ENCODE measurements at places on chromosomes 13 and 19.
A peak's percentile ranks its signal among the peaks of the same experiment; 100 is the strongest.

DNA sequence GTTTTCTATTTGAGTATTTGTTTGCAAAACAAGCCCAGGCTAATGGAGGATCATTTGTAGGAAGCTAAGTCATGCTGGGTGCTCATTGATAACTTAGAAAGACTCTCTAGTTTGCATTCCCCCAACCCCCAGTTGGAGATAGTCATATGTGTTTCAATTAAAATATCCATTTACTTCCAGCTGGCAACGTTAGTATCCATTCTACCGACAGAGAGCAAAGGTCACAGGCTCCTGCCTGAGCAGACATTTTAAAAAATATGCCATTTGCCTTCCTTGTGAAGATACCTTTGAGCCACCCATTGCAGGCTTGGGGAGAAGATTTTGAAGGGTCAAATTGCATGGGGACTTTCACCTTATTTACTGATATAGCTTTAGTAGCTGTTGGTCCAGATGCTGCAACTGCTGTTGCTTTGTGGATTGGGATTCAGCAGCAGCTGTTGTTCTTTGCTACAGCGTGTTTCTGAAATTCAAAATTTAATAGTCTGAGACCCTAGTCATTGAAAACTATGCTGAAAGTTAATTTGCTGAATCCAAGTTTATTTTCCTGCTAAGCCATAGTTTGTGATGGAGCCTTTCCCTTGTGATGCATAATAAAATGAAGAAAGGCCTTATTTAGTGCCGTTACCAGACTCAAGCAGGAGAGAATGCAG lies 335.1 kb downstream of the GPC6 start:
- DNase-seq, result no peak

GRCh38 chr19:15249972-15250639 lies 17.9 kb upstream of the EPHX3 start:
- DNase-seq, result no peak

- no peak for DNase-seq
These were observed 10.1 kb upstream of the TIMM44 start for GRCh38 chr19:7953576-7953975.

DNA sequence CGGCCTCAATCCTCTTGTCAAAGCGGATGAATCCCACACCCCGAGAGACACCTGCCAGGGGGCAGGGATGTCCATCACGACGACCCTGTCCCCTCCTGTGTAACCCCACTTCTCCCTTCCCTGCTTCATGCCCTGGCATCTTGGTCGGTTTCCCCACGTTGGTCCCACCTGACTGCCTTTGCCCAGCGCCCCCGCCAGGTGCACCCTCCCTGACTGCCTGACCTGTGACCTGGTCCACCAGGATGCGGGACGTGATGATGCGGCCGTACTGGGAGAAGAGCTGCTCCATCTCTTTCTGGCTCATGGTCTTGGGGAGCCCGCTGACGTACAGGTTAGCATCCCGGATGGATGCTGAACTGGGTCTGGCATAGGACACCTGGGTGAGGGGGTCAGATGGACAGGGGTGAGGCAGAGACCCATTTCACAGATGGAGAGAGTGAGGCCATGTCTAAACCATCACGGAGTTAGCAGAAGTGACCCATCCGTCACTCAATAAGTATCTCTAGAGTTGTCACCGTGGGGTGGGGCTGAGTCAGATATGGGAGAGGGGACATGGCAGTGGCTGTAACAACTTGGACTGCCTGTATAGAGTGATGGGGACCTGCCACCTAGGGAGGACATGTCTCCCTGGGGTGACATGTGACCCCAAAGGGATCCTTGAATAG lies 22.5 kb downstream of the ELAVL3 start:
- no peak for DNase-seq

- no peak for DNase-seq
These were observed 303.6 kb upstream of the ZNF507 start for GRCh38 chr19:32041681-32042292.

GRCh38 chr19:5011476-5012238 lies 42.7 kb downstream of the KDM4B start:
- no peak for DNase-seq

DNA sequence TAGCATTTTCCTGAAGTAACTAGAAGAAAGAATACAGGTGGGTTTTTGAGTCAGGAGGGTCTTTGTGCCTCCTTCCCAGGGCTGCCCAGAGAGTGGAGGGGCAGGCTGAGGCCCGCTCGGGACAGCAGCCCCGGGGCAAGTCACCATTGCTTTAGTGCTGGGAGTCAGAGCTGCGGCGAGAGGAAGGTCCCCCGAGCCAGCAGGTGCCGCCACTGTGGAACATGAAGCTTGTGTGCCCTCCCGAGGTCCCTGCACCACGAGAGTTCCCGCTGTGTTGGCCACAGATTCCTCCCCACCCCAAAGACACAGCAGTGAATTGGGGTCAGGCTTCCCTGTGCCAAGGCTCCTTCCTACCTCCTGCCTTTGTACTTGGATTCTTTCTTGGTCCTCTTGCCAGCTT lies 50.9 kb upstream of the TEX29 start:
- no peak for DNase-seq

GRCh38 chr13:44921931-44922758 lies 67.1 kb downstream of the NUFIP1 start:
- no peak for DNase-seq

GRCh38 chr13:75088915-75089314 lies 393.1 kb downstream of the TBC1D4 start:
- DNase-seq, result no peak

DNA sequence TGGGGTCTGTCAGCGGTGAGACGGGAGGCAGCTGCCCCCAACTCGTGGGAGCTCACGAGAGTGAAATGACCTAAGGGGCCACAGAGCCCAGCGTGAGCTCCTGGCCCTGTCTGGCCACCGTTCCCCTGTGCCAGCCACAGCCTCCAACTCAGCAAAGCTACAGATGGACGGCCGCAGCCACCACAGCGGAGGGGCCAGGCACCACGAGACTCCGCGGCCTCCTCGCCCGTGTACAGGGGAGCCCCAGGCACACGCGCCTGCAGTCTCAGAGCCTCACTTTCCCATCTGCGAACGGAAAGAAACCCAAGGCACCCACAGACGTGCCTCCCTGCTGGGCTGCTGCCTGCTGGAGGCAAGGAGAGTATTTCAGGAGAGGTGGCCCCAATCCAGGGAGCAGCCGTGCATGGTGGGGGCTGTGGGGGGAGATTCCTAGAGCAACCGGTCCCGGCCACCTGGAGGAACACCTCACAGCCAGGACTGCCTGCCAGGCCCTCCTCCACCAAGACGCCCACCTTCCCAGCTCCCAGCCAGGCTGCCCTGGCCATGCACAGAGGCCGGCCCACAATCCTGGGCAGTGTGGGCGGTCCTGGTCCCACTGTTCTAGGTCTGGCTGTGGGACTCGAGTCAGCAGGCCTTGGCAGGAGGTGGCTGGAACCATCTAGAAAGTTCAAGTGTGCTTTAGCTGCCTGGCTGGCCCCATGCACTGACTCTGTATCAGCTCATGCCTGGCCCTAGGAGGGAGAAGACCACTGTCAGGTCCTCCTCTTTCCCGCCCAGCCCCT lies 1.9 kb downstream of the MKNK2 start:
- no peak for DNase-seq

- DNase-seq, result no peak
These were observed 757.3 kb downstream of the EFNB2 start for GRCh38 chr13:105778196-105778595.

- no peak for DNase-seq
These were observed 36.2 kb upstream of the GTF3A start for GRCh38 chr13:27388241-27388640.

GRCh38 chr13:76600081-76600480 lies 286.1 kb downstream of the KCTD12 start:
- DNase-seq, result no peak

DNA sequence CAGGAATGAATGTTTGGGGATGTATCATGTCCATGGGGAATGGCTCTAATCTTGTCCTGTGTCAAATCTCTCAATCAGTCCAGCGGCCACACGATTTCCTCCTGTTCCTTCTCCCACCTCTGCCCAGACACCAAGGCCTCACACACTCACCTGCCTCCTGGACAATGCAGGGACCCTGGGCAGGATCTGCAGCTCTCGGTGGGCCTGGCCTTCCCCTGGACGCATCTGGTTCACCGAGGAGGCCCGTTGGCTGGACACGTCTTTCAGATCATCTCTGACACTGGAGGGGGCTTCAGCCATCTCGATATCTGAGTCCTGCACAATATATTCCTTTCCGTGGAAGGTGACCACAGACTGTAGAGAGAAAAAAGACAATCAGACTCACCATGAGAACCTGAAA lies 21.4 kb downstream of the ZSCAN5C start:
- DNase-seq, result no peak

DNA sequence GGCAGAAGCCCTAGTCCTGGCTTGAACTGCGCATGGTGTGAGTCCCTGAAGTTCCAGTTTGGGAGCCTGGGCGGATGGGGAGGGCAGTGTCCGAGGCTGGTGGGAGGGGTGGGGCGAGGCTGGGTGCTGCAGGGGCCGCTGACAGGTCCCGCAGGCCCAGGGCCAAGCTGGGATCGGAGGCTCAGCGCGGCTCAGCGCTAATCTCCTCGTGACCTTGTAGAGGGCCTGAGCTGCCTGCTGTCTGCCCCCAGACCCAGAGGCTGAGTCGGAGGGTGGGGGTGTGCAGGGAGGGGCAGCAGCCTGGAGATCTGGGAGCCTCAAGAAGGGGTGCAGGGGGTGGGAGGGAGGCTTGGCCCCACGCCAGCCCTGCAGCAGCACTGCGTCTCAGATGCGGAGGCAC lies 3.0 kb downstream of the ATP1A3 start:
- DNase-seq, result no peak

DNA sequence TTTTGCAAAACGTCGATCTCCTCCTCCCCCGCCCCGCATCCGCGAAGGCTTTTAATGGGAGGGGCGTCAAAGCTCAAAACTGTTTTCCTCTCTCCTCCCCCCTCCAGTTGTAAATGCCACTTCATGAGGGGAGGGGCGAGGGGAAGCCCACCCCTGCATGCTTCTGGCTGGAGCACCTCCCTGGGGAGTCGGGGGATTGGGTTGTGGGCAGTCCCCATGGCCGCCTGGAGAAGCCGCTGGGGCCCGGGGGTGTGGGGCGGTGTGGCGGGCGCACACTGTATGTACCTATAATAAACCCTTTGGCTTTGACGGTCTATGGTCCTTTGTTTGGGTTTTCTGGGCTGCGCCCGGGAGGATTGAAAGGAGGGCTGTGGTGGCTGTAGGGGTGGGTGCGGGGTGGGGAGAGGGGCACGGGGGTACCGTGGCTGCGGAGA lies 505 bp upstream of the SHKBP1 start:
- DNase-seq, result no peak

- DNase-seq, result no peak
These were observed 9.7 kb upstream of the ZNF223 start for GRCh38 chr19:44042147-44042546.

GRCh38 chr19:325173-325936 lies 19.2 kb downstream of the MIER2 start:
- DNase-seq, result no peak

DNA sequence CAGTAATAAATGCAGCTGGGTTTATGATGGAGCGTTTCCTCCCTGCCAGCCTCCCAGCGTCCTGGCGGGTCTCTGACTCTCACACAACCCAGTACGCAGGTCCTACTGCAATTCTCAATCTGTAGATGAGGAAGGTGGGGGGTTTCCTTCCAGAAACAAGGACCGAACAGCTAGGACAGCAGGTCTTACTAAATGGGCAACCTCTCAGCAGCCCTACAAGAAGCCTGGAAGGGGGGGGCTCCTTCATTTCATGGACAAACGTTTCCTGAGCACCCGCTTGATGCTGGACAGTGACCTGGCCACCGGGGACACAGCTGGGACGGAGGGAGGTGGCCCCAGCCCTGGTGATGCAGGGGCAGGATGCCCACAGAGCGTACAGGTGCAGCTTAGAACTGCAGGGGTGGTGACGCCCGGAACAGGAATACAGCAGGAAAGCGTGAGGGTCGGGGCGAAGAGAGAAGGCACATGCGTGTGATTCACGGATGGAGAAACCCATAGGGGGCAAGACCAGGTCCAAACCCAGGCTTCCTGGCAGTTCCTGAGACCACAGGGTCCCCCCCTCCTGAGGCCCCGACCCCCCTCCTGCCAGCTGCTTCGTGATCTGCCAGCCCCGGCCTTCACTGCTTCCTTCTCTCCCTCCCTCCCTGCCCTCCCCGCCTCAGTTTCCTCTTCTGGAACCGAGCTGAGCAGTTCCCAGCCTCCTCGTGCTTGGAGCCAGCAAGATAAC lies 732 bp upstream of the C2CD4C start:
- DNase-seq, result no peak

GRCh38 chr13:39602614-39603366 lies at the start of gene LHFPL6:
TSS of gene LHFPL6 (minus strand) at chr13:39603193.
- DNase-seq, result peak; percentile 21

GRCh38 chr19:36082916-36083315 lies 28.0 kb upstream of the OVOL3 start:
- DNase-seq, result no peak

DNA sequence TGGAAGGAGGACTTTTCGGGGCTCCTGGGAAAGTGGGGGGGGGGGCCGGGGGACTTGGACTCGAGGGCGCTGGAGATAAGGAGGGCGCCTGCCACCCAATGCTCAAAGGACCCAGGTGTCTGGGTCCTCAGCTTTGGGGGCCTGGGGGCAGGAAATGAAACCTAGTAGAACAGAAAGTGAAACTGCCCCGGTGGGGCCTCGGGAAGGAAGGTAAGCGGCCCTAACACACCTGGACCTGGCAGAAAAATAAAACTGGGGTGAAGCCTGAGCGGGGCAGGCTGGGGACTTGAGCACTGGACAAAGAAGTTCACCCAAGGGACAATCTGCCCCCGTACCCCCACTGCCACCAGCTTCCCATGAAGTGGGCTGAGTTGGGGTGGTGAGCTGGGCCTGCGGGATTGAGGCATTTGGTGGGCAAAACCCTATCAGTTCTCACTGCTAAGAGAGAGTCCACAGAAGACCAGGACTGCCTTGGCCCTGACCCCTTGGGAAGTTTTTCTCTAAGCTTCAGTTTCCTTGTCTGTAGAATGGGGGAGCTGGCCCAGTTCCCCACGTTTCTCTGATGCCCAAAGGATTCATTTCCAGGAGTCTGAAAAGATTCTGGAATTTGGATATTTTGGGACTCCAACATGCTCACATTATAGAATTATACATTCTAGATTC lies 2.3 kb downstream of the PRKD2 start:
- DNase-seq, result peak; percentile 61

- no peak for DNase-seq
These were observed at the start of gene NOTCH3 for GRCh38 chr19:15200553-15201364. TSS of gene NOTCH3 (minus strand) at chr19:15200995. CDS start at chr19:15200905, 90 bp downstream.

DNA sequence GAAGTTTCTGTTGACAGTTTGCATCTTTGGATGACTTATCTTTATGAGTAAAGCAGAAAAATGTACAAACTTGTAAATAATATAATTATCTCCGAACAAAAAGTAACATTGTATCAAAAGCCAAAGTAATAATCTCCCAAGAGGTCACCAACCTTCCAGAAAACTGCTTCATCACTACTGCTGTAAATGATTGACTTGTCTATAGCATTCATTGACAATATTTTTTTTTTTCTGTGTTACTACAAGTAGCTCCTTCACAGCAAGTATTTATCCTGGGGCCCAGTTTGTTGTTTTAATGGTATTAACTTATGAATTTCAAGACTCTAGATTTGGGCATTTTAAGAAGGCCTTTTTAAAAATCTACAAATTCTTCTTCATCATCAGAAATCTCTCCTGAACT lies 242.4 kb downstream of the KLF12 start:
- DNase-seq, result no peak

GRCh38 chr19:48837687-48838086 lies 1.4 kb upstream of the HSD17B14 start:
- no peak for DNase-seq

All from GM12864 (cell line).